NCI-H187 (cell line): ENCODE measurements at places on chromosomes 5 and 9.
A peak's percentile ranks its signal among the peaks of the same experiment; 100 is the strongest.

GRCh38 chr5:66209350-66209749, 65.2 kb downstream of the SREK1 start:
- no peak for DNase-seq

- DNase-seq: no peak
Measured at GRCh38 chr9:132068605-132069004, 11.1 kb downstream of the MED27 start.

- no peak for DNase-seq
Measured at GRCh38 chr9:77969083-77969482, 62.5 kb downstream of the GNAQ start.

GRCh38 chr5:158813275-158813674, 286.4 kb downstream of the EBF1 start:
- peak; percentile 34 for DNase-seq

- DNase-seq: no peak
Measured at GRCh38 chr5:8012131-8012977, 143.4 kb downstream of the MTRR start.

DNA sequence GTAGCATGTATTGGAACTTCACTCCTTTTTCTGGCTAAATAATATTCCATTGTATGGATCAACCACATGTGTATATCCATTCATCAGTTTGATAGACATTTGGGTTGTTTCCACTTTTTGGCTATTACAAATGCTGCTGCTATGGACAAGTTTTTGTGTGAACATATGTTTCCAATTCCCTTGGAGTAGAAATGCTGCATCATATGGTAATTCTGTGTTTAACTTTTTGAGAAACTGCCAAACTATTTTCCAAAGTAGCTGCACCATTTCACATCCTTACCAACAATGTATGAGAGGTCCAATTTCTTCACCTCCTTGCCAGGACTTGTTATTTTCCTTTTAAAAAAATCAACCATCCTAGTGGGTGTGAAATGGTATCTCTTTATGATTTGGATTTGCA, 8.4 kb downstream of the FRRS1L start:
- DNase-seq: no peak
